ENCODE measurements at places on chromosomes 6 and 20.

DNA sequence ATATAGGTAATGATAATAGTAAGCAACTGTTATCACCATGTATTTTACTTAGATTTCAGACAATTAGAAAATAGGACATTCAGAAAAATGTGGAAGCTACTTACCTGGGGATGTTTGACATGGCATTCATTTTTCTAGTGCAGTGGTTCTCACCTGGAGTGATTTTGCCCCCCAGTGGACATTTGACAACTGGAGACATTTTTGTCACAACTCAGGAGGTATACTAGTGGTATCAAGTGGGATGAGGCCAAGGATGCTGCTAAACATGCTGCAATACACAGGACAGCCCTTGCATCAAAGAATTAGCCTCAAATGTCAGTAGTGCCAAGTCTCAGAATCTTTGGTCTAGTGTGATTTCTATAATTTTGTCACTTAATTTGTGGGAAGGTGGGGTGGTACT lies 36.1 kb downstream of the NUS1 start:
- DNase-seq, result no peak

GRCh38 chr20:18678549-18679419 lies 90.9 kb downstream of the DTD1 start:
- no peak for DNase-seq

GRCh38 chr6:43060034-43060754 lies 763 bp downstream of the KLC4 start:
- DNase-seq, result no peak

DNA sequence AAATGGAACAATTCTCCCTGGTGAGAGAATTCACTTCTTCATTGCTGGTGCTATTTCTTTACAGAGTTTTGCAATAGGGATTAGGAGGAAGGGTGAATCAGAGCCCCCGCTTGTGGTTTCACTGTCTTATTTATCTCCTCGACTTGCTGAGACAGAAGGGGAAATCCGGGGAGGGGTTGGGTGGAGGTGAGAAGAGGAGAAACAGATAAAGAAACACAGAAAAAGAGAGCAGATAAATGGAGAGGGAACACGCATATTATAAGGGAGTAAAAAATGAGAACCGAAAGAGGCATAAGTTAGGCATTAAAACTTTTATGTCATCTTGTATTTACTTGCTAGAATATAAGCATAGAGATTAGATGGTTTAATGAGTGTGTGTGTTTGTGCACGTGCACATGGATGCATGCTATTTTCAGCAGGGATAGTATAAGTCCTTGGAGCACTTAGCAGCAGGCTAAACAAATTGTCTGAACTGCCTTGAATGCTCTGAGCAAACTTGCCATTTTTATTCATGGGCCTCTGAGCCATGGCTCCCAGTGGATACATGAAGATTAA lies 105.0 kb downstream of the OLIG3 start:
- DNase-seq, result peak; percentile 24

DNA sequence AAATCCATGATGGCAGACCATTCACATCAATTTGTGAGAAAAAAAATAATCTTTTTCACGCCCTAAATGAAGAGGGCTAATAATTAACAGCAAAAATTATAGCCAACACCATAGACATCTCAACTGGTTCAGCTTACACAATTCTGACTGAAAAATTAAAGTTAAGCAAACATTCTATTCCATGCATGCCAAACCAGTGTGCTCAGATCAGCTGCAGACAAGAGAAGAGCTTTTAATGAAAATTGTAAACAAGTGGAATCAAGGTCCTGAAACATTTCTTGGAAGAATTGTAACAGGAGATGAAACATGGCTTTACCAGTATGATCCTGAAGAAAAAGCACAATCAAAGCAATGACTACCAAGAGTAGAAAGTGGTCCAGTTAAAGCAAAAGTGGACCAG lies 710.4 kb downstream of the EPHA7 start:
- no peak for DNase-seq

- DNase-seq, result no peak
Observed at GRCh38 chr20:44423480-44423879, 52.2 kb upstream of the TTPAL start.

GRCh38 chr6:121849477-121849876 lies 414.0 kb downstream of the GJA1 start:
- DNase-seq, result no peak

- no peak for DNase-seq
Observed at GRCh38 chr20:64177787-64178186, 13.5 kb downstream of the MYT1 start.

DNA sequence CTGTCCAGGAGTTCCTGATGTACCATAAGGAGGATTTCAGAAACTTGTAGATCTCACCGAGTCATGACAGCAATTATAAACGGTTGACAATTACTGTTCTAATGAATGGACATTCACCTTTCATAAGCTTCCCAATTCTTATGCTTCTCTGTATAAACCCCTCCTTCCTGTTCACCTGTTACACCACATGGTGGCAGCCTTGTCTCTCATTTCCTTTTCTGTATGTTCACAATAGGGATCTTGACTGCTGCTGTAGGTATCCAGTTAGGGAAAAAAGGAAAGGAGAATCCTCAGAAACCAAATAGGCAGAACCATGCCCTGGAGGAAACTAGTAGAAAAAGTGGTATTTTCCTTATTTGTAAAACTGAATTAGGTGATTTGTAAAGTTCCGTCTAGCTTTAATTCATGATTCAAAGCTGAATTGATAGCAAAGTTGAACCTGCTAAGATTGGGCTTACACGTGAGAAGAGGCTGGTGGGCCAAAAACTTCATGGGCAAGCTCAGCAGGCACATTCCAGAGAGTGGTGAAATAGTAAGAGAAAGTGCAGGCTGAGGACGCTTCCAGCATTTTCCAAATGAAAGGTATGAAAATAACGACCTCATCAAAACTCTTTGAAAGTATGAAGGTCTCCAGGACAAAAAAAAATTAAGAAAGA lies 29.0 kb upstream of the TBPL1 start:
- peak; percentile 5 for DNase-seq

- no peak for DNase-seq
Observed at GRCh38 chr20:5153612-5154542, 27.1 kb downstream of the CDS2 start.

GRCh38 chr6:44441091-44441855 lies 53.8 kb downstream of the CDC5L start:
- no peak for DNase-seq

DNA sequence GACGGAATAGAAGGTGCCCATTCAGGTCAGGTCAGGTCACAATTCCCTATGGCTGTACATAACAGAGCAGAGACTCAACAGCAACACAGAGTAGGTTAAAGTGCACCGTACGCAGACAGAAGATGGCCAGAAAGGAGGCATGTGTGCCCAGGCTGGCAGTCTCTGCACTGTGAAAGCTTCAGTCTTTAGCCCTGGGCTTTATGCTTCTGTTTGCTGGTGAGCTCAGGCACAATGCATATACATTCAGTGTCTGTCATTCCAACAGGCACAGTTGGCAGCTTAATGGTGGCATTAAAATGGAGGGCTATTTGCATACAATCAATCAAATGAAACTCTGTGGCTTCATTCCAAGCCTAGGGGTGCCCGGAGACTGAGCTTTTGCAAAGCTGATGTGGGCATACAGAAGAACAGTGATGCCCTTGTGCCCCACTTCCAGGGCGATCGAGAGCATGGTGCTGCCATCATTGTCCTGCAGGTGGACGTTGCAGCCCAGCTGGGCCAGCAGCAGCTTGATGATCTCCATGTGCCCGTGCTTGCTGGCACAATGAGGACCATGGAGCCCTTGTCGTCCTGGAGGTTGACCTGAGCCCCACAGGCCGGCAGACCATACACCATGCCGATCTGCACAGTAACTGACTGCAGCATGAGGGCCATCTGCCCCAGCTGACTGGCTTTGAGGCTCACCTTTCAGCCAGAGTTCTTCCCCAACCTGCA lies 22.4 kb downstream of the TRMT6 start:
- no peak for DNase-seq

- no peak for DNase-seq
Observed at GRCh38 chr6:35973670-35974222, 50.7 kb downstream of the SLC26A8 start.

- DNase-seq, result no peak
Observed at GRCh38 chr6:18269717-18270116, 5.4 kb upstream of the DEK start.

- DNase-seq, result no peak
Observed at GRCh38 chr6:24387818-24388217, 14.9 kb upstream of the MRS2 start.

GRCh38 chr6:169164451-169164850 lies 89.2 kb downstream of the THBS2 start:
- no peak for DNase-seq

DNA sequence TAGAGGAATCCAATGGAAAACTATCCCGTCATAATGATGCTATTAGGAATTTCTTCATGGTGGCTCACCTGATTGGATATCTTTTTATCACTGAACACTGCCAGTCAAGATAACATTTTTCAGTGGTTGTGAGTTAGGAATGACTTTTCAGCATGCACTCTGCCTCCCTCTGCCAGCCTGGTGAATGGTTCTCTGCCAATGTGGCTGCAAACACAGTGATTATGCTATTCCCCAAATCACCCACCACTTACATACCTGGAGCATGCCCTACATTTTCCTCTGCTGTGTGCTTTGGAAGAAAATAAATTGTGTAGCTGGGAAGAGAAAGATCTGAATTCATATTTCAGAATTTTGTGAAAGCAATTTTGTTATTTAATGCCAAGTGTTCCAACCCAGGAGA lies 102.6 kb upstream of the LAMP5 start:
- no peak for DNase-seq

DNA sequence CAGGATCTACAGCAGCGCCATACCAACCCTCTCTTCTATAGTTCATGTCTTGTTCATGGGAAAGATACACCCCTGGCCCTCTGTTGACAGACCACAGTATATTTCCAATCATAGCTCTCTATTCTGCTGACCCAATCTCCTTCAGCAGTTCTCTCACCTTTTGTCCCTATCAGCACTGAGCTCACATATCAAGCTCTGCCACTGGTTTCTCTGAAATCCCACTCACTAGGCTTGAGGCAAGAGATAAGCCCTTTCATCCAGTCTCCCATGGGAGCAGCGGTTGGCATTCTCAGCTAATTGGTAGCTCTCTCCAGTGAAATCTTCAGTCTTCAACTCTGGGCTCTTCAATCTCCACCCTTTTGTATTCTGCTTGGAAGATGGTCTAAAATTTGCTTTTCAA lies 313.4 kb downstream of the GJA1 start:
- DNase-seq, result no peak

DNA sequence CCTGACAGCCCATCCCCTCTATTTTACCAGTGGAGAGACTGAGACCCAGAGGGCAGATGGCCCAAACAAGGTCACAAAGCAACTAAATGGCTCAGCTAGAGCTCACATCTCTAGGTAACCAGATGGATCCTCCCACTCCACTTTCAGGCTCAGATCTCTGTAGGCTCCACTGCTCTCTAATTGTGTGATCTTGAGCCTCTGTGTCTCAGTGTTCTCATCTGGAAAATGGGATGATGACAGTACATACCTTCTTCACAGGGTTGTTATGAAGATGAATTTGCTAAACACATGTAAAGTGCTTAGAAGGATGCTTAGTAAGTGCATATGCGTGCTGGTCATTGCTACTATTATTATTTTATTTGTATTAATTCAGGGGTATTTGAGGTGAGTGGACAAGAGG lies 40.5 kb downstream of the RAB44 start:
- no peak for DNase-seq

DNA sequence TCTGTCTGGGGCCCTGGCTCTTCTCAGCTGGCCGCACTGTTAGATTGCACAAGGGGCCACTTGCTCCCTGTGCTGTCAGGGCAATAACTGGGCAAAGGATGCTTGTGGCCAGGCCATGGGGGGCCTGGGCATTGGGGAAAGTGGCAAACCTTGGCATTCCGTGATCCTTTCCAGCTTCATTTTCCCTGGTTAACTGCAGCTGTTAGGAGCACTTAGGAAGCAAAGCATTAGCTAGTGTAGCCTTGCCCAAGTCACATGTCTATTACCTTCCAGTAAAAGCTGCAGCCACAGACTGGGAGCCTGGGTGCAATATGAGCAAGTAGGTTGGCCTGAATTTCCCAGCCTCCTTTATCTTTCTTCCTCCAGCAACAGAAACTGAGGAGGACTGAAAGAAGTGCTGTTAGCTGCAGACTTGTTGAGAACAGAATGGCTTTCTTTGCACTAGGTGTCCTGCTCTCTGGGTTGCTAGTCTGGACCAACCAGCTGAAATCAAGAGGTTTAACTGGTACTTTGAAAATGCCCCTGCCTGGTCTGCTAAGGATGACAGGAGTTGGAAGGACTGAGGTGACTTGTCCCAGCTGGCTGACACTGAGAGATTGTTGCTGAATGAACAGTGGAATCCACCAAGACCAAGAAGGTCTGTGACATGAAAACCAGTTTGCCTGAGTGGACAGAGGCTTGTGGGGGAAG lies 312.3 kb upstream of the SUPT3H start:
- DNase-seq, result no peak

GRCh38 chr6:168045706-168046620 lies 33.0 kb downstream of the FRMD1 start:
- DNase-seq, result no peak

DNA sequence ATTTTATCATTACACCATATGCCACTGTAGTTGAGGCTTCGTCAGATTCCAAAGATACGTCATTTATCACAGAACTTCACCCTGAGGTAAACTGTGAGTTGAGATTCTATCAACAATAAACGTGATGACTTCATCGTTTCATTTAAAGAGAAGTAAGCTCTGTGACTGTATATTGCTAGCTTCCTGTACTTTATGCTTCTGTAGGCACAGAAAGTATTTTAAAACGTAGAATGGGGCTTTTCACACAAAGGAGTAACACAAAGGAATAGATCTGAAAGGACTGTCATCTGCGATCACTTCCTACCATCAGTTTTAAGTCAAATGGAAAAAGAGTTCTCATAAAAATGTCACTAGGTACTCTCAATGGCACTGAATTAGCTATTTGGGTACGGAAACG lies 234.4 kb upstream of the MCHR2 start:
- no peak for DNase-seq

GRCh38 chr6:37451441-37452193 lies 18.6 kb downstream of the CMTR1 start:
- no peak for DNase-seq

DNA sequence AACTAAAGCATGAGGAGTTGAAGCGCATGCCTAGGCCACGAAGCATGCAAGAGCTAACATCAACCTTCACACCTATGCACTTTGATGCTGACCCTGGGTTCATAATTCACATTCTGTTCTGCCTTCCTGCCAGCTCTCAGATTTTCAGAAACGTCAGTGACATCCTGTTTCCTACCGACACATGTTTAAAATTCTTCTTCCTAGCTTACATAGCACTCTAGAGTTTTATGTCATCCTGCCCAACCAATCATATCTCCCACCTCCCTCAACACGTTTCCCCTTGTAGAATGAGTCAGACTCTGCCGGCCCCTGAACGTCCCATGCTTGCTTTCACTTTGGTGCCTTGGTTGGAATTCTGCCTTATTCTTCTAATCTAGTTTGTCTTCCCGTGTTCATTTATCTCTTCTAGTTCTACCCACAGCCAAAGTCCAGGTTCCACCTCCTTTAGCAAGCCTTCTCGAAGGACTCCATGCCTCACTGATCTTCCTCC lies 97.2 kb upstream of the MAP7 start:
- no peak for DNase-seq
